ENCODE measurements at places on chromosomes 5 and 9. TPM values are rescaled to one million over a fixed set of nuclear protein-coding genes. Genes with fewer than 3 reads are reported as not detected.

The FAM153A gene
- total RNA-seq = 33.7 TPM

The OLFM1 gene
- total RNA-seq = not detected

The ROR2 gene
- 0.31 TPM for total RNA-seq

The SPOCK1 gene
- total RNA-seq = not detected

The WDR38 gene
- not detected for total RNA-seq

The ALAD gene
- 22.9 TPM for total RNA-seq

The IL5 gene
- total RNA-seq = 5.0 TPM

The MELK gene
- total RNA-seq = 68.4 TPM

The NPR3 gene
- total RNA-seq = not detected

The NMUR2 gene
- not detected for total RNA-seq

The BAAT gene
- total RNA-seq = not detected

The SOWAHA gene
- total RNA-seq = not detected

The IL13 gene
- total RNA-seq = 14.9 TPM

DNA sequence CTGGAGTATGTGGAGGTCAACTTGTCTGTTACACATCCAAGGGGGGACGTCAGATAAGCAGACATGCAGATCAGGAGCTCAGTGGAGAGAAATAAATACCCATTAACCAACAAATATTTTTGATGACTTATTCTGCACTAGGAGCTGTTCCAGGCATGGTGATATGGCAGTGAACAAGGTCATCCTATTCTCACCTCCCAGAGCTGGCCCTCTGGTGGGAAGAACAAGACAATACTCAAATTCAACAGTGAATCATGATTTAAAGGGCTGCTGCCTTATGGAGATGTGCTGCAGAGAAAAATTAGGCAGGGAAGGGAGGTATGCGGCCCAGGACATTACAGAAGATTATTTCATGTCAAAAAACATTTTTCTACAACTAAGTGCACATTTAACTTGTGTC, 36.5 kb downstream of the SYK start:
- no peaks in the 10 kb centered on the region for H3K36me3 ChIP-seq
- no peak overlapping the region for H3K4me3 ChIP-seq
- peaks cover under 1% of the 10 kb centered on the region for H3K27me3 ChIP-seq
- no peaks in the 10 kb centered on the region for H3K4me1 ChIP-seq
- H3K27ac ChIP-seq = no peak overlapping the region

DNA sequence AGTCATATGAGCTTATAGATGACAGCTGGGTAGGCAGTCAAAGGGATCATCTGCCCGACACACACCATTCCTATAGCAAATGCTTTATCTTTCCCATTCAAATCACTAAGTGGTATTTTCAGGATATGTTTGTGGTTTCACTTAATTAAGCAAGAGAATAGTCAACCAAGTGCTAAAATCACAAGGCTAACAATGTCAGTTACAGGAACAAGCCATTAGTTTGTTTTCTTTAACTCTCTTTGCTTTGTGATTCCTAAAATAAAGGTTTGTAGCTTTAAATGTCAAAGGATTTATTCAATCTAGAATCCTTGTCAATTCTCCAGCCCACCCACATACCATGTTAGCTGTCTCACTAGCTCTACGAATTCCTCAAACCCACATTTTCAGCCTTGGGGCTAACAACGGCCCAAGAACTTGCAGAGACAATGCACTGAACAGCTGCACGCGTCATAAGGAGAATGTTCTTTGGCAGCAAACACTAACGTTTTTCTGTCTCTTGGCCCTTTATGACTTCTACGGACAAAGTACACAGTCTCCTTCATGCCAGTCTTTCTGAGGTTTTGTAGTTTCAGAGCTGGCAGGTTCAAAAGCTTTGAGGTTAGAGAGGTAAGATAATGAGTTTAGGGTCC, 56.6 kb downstream of the ELAVL2 start:
- no peaks in the 10 kb centered on the region for H3K36me3 ChIP-seq
- DNase-seq = no peak
- H3K27ac ChIP-seq = no peak overlapping the region
- H3K27me3 ChIP-seq = no peaks in the 10 kb centered on the region
- H3K4me1 ChIP-seq = no peaks in the 10 kb centered on the region
- H3K4me3 ChIP-seq = no peak overlapping the region

DNA sequence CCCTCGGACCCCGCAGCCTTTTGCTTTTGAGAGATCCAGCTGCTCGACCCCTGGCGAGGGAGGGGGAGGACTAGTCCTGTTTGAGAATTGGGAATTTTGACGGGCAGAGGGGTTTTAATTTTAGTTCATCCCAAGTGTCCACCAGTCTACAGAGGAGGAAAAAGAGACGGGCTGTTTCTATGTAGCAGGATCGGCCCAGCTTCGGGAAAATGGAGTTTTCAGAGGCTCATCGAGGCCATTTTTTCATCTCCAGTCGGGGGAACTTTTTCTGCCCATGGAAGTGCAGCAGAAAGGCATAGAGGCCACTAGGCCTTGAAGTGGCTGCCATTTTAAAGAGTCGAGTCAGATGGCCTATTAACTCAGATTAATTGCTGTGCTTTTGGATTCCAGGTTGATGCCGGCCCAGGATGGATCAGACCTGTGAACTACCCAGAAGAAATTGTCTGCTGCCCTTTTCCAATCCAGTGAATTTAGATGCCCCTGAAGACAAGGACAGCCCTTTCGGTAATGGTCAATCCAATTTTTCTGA, 1.2 kb downstream of the NSD1 start:
- peak overlapping the region; percentile 89 for H3K27ac ChIP-seq
- H3K27me3 ChIP-seq = no peaks in the 10 kb centered on the region
- H3K36me3 ChIP-seq = peaks cover 31% of the 10 kb centered on the region
- DNase-seq = no peak
- peaks cover 34% of the 10 kb centered on the region for H3K4me1 ChIP-seq

GRCh38 chr9:87606841-87607521, 109.3 kb downstream of the DAPK1 start:
- H3K4me1 ChIP-seq = no peaks in the 10 kb centered on the region
- no peak for DNase-seq
- peaks cover 22% of the 10 kb centered on the region for H3K27me3 ChIP-seq
- no peaks in the 10 kb centered on the region for H3K36me3 ChIP-seq
- H3K4me3 ChIP-seq = no peak overlapping the region
- H3K27ac ChIP-seq = no peak overlapping the region

- no peaks in the 10 kb centered on the region for H3K36me3 ChIP-seq
- no peak overlapping the region for H3K27ac ChIP-seq
- H3K4me1 ChIP-seq = no peaks in the 10 kb centered on the region
- no peaks in the 10 kb centered on the region for H3K27me3 ChIP-seq
- no peak for DNase-seq
These were observed 570.6 kb upstream of the ZNF608 start for GRCh38 chr5:125316915-125317535.

GRCh38 chr9:74817281-74817810, 70.4 kb downstream of the TRPM6 start:
- no peaks in the 10 kb centered on the region for H3K36me3 ChIP-seq
- H3K4me3 ChIP-seq = no peak overlapping the region

- peaks cover 9% of the 10 kb centered on the region for H3K27me3 ChIP-seq
- no peak overlapping the region for H3K27ac ChIP-seq
- DNase-seq = no peak
These were observed 30.0 kb upstream of the TRIO start for GRCh38 chr5:14112998-14113652.

DNA sequence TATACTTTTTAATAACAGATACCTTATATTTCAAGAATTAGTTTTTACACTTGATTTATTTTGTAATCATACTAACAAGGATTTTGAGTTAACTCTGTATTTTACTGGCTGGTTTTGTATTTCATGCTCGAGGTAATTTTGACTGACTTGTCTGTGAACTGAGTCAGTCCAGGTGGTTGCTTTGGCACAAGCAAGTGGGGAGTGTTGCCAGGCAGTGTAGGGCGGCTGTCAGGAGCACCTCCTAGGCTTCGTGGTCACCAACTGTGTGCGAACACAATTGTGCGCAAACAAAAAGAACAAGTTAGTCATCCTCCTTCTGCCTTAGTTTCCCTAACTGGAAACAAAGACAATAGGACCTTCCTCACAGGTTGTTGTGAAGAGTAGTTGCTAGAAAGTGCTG, 286.3 kb downstream of the ADGRV1 start:
- no peaks in the 10 kb centered on the region for H3K36me3 ChIP-seq
- H3K27me3 ChIP-seq = peaks cover 32% of the 10 kb centered on the region
- peaks cover 6% of the 10 kb centered on the region for H3K4me1 ChIP-seq
- H3K4me3 ChIP-seq = no peak overlapping the region
- no peak for DNase-seq

DNA sequence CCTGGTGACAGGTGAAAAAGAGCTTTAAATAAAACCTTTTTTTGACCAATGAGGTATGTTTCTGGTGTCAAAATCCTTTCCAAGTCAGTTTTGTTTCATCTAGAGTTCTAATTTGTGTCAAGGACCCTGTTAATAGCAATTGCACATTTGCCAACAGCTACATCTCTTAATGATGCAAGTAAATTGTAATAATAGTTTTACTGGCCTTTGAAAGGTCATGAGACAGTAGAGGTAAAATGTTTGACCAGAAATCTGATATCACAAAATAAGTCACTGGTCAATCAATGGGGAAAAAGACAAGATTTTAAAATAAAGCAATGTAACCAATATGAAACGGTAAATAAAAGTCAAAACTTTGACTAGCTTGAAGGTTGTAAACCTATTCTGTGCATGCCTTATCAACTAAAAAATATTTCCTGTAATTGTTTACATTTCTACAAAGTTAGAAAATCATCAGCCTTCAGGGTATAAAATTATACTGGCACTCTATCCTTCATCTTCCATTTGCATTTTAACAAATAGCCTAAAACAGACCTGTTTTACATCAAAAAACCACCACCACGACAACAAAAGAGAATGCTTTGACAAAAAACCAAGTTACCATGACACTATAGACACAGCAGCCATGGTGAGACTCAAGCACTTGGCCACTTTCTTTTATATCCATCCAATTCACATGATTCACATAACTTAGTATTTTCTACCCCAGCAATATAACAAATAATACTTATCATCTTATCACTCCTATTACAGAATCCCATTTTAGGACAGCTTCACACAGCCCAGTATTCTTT, 3.0 kb downstream of the NADK2 start:
- no peak overlapping the region for H3K4me3 ChIP-seq
- no peaks in the 10 kb centered on the region for H3K27me3 ChIP-seq
- no peak for DNase-seq
- peaks cover 40% of the 10 kb centered on the region for H3K4me1 ChIP-seq

DNA sequence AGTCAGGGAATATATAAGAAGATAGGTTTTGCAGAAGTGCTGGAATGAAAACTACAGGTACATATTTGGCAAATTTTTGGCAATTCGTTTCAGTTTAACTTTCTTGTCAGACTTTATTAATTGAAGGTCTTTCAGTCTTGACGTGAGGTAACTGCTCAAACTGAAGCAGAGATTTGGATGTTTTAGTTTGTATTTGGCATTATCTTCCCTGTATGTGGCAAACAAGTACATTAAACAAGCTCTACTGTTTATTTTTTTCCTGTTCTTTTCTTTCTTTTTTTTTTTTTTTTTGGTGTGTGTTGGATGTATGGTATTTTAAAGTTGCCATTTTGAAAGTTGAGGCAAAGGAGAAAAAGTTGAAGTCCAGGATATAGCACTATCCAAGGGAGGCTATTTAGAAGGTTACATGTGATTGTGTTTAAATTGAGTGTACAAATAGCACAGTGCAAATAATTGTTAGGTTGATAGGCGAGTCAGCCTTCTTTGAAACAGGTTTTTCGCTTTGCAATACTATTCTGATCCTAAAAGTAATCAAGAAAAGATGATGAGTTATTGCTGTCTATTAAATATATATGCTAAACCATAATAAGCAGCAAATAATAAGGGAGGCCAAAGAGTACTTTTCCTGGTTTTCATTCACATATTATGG, 2.2 kb downstream of the PBX3 start:
- H3K36me3 ChIP-seq = peaks cover 9% of the 10 kb centered on the region
- no peak overlapping the region for H3K4me3 ChIP-seq
- no peaks in the 10 kb centered on the region for H3K27me3 ChIP-seq

DNA sequence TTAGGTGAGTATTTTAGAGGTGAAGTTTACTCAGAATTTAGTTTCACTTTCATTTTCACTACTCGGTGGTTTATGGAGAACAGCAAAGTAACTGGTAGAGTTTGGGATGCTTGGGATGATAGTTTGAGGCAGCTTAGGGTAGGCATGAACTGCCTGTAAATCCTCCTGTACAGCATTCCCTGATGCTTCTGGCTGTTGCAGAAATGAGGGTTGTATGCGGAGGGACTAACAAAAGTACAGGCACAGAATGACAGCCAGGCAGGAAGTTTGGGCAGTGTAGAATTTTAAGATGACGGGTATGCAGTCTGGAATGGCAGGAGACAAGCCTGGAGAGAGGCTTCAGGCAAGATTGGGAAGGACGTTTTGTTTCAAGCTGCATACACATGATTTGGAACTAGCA, 48.0 kb upstream of the FAM120AOS start:
- peak overlapping the region; percentile 49 for H3K27ac ChIP-seq
- no peak for DNase-seq
- H3K36me3 ChIP-seq = peaks cover 66% of the 10 kb centered on the region
- peak overlapping the region; percentile 39 for H3K4me3 ChIP-seq

- H3K4me1 ChIP-seq = peaks cover 35% of the 10 kb centered on the region
- no peaks in the 10 kb centered on the region for H3K27me3 ChIP-seq
- DNase-seq = no peak
- no peak overlapping the region for H3K4me3 ChIP-seq
- H3K27ac ChIP-seq = peak overlapping the region; percentile 72
These were observed 5.1 kb downstream of the RNF14 start for GRCh38 chr5:141973871-141974595.

- no peak overlapping the region for H3K4me3 ChIP-seq
- no peaks in the 10 kb centered on the region for H3K27me3 ChIP-seq
- H3K27ac ChIP-seq = no peak overlapping the region
- peaks cover 9% of the 10 kb centered on the region for H3K4me1 ChIP-seq
- no peaks in the 10 kb centered on the region for H3K36me3 ChIP-seq
These were observed 67.0 kb upstream of the GNE start for GRCh38 chr9:36325081-36325828.

- no peaks in the 10 kb centered on the region for H3K27me3 ChIP-seq
- H3K4me3 ChIP-seq = no peak overlapping the region
- no peaks in the 10 kb centered on the region for H3K4me1 ChIP-seq
- H3K36me3 ChIP-seq = no peaks in the 10 kb centered on the region
- H3K27ac ChIP-seq = no peak overlapping the region
These were observed 40.3 kb downstream of the MPDZ start for GRCh38 chr9:13239208-13239607.

GRCh38 chr5:74052441-74053221, 426.6 kb downstream of the ARHGEF28 start:
- no peak overlapping the region for H3K27ac ChIP-seq
- H3K27me3 ChIP-seq = peaks cover 18% of the 10 kb centered on the region
- H3K4me1 ChIP-seq = no peaks in the 10 kb centered on the region
- DNase-seq = no peak

DNA sequence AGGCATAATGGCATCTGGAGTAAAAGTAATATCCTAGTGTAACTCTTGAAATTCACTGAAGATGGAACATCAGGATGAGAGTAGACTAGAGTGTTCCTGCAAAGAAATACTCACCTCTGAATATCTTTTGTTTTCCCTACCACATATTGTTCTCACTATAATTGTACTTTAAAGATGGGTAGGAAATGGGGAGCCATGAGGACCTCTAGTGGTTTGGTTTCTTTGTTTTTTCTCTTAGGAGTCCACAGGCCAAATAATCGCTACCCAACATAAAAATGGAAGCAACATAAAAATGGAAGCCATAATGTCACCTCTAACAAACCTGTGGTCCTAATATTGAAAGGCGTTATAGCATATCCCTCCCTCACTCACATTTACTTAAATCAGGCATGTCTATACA, 2375.8 kb downstream of the MAT2B start:
- H3K27me3 ChIP-seq = no peaks in the 10 kb centered on the region
- no peak for DNase-seq
- H3K4me1 ChIP-seq = no peaks in the 10 kb centered on the region
- no peak overlapping the region for H3K27ac ChIP-seq

Data from activated CD4-positive, alpha-beta memory T cell treated with anti-CD3 and anti-CD28 coated beads for 36 hours (primary cell).